ENCODE measurements at places on chromosomes 3 and 15. TPM values are rescaled to one million over a fixed set of nuclear protein-coding genes. Genes with fewer than 3 reads are reported as not detected.

Gene GOLGA6A
- total RNA-seq: not detected

DNA sequence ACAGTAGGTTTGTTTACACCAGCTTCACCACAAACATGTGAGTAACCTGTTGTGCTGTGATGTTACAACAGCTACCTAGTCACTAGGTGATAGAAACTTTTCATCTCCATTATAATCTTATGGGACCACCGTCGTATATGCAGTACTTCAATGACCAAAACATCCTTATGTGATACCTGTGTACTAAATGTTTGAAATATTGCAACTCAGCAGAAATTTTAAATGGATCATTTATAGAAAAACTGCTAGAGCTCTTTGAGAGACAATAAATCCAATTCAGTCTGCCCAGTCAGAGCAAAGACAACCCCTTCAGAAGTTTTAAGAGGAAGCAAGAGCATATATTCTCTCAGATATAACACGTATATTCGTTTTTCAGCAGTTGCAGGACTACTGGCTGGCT lies 73.4 kb downstream of the THBS1 start:
- no peak for DNase-seq

DNA sequence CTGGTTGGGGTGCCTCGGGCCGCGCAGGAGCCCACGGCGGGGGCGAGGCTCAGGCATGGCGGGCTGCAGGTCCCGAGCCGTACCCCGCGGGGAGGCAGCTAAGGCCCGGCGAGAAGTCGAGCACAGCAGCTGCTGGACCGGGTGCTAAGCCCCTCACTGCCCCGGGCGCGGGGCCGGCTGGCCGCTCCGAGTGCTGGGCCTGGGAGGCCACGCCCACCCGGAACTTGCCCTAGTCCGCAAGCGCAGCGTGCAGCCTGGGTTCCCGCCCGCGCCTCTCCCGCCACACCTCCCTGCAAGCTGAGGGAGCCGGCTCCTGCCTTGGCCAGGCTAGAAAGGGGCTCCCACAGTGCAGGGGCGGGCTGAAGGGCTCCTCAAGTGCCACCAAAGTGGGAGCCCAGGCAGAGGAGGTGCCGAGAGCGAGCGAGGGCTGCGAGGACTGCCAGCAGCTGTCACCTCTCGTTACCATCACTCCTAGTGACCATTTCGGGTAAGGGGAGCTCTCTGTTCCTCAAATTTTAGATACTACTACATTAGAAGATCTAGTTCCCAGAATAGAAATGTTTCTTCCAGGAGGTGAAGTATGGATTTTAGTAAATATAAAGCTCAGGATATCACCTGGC lies 417.0 kb upstream of the AGTR1 start:
- peak; percentile 53 for DNase-seq

DNA sequence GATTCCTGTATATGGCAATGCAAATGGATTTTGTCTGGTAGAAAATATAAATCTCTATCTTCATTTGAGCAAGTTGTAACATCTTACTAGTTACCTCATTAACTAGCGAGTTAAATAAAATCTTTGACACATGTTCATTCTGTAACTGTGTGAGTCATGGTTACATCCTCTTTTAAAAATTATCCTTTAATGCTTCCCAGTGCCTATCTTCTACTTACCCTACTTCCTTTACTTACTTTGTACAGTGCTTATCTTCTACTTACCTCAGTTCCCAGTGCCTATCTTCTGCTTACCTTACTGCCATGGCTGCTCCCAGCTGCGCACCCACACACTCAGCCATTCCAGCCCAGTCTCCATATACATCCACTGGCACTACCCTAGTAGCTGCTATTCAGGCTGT lies 71.9 kb upstream of the GOLGA8B start:
- no peak for DNase-seq

DNA sequence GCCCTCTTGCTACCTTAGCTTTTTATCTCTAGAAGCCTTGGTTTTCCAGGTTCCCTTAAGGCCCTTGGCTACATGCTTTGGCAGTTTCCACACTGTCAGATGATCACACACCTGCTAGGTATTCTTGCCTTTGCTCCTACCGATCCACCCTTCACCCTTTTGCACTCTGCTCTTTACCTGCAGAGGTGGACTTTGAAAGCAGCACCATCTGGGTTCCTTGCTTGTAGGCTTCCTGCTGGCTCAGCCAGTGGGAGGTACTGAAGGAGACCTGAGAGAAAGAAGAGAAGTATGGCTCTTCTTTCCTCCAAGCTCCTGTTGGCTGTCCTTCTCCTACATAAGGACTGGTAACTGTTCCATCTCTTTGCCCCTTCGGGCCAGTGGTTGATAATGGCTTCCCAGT lies 7.3 kb upstream of the ZNF592 start:
- no peak for DNase-seq

GRCh38 chr3:132456136-132456535 lies 38.8 kb downstream of the DNAJC13 start:
- no peak for DNase-seq

DNA sequence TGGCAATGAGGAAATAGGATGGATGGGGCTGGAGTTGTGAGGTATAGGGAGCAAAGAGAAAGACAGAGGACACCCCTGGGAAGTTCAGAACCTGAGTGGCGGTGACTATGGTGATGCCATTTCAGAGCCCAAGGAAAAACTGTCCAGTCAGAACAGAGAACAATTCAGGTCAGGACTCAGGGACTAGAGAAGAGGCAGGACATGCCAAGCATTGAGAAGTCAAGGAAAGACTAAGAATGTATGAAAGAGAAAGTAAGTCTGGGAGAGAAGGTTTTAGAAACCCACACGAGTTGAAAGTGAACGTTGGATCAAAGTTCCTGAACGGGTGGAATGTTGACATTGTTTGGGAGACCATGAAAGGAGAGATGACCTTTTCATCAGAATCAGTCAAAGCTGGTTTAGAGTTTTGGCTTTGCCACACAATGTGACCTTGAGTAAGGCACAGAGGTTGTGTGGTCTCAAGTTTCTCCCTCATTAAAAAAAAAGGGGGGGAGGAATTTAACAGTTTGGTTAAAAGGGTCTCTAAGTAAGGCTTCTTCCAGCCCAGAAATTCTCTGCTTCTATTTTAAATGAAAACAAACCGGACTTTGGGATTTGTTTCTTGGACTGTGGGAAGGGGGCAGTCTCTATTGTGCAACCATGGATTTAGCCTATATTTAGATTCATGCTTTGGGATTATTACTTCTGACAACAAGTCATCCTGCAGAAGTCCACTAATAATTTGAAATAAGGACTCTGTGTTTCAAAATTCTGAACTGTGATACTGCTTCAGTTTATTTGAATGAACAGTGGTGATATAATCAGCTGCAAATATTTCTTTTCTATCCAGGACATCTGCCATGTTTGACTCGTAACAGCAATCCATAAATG lies 315.9 kb upstream of the TBL1XR1 start:
- no peak for DNase-seq

GRCh38 chr15:77042955-77043920 lies 27.7 kb downstream of the TSPAN3 start:
- DNase-seq: no peak

Gene CACNA2D3
- total RNA-seq: 40.7 TPM

Gene CPNE9
- total RNA-seq: 0.31 TPM

DNA sequence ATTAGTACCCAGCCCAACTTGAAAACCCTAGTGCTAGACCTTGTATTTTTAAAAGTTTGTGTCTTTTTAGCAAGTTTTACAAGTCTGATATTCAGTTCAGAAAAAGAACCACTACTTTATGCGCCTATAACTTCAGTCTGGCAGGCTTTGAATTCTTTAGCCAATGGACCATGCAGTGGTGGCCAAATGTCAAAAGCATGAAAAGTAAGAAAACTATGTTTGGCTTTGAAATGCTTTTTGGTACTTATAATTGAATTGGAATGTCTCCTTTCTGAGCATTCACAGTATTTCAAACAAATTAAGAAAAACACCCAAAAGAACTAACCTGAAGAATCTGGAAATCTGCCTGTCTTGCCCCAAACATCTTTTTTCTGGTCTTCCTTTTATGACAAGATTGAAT lies 12.8 kb downstream of the WDR48 start:
- DNase-seq: no peak

GRCh38 chr3:156433138-156433537 lies 121.8 kb downstream of the SSR3 start:
- no peak for DNase-seq

Gene OIP5
- 0.71 TPM for total RNA-seq

GRCh38 chr15:44584162-44584749 lies 47.3 kb downstream of the EIF3J start:
- peak; percentile 68 for DNase-seq

Gene USP50
- total RNA-seq: 0.43 TPM

Gene NECTIN3
- 16.0 TPM for total RNA-seq

GRCh38 chr3:120615847-120616609 lies 19.9 kb downstream of the NDUFB4 start:
- peak; percentile 67 for DNase-seq

DNA sequence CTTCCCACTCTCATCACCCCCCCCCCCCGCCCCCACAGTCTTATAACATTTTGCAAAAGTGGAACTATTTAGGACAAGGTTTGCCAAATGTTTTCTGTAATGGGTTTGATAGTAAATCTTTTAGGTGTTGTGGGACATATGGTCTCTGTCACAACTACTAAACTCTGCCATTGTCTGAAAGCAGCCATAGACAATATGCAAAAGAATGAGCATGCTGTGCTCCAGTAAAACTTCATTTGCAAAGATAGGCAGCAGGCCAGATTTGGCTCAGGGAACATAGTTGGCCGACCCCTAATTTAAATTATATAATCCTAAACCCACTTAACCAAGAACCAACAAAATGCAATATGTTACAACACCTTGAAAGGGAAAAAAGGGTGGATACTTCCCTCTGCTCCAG lies 46.4 kb downstream of the TIPARP start:
- no peak for DNase-seq

DNA sequence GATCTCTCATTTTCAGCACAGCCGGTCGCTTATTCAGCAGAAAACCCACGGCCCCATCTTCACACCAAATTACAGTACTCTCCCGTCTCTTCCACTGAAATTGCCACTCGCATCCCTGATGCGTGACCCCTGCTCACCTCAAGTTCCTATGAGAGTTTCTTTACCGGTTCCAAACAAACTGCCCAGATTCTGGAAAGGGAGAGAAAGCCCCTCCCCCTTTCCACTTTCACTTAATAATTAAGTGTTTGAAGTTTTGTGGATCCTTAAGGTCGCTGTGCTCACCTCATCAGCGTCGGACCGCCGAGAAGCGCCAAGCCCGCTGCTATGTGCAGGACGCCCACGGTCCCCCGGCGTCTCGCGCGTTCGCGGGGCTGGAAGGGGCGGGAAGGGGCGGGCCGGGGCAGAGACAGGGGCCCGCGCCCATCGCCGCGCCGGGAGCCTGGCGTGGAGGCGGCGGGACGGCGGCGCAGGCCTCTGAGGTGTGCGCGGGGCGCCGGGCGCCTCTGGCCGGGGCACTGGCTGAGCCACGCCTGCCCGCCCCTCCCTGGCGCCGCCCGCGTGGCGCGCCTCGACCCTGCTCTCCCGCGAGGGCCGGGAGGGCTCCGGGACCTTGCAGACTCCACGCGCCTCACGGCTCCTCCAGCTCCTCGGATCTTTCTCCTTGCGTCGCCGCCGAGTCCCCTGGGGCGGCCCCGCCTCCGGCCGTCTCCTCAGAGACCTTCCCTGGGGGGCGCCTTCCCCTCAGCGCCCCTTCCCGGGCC lies at the start of gene GPR156:
GPR156 (minus strand) TSS at position 476 of the 761 bp plus-strand sequence. CDS start 41,124 bp downstream, outside the sequence.
- DNase-seq: peak; percentile 67

GRCh38 chr3:58023531-58023930 lies 15.3 kb downstream of the FLNB start:
- DNase-seq: no peak

- DNase-seq: no peak
These were observed 13.2 kb downstream of the SLC6A1 start for GRCh38 chr3:11005686-11006256.

GRCh38 chr15:64776402-64776786 lies 1.0 kb upstream of the RBPMS2 start:
- peak; percentile 64 for DNase-seq

Gene RGMA
- total RNA-seq: 9.2 TPM

Gene BUB1B
- total RNA-seq: 1.8 TPM
